ENCODE measurements at places on chromosomes 12 and 14.

- DNase-seq: no peak
These were observed 69.8 kb downstream of the MAP1LC3B2 start for GRCh38 chr12:116628989-116629388.

DNA sequence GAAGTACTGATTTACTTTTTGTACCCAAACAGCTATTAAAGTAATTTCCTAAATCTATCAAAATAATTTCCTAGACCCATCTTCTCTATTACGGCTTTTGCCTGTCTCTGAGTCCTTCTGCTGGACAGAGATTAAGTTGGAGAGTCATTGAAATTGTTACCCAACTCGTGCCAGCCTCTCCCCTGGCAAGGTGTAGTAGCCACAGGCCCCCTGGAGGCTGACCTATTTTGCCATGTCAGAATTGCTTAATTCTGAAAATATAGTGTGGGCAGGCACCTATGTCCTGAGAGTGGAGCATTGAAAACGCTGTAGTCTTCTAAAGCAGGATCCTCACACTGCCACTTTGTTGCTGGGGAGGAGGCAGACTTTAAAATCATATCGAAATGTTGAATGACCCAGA is 308.2 kb downstream of the GLT1D1 start:
- no peak for DNase-seq

- DNase-seq: peak; percentile 70
These were observed 6.5 kb downstream of the NECAP1 start for GRCh38 chr12:8088574-8088973.

DNA sequence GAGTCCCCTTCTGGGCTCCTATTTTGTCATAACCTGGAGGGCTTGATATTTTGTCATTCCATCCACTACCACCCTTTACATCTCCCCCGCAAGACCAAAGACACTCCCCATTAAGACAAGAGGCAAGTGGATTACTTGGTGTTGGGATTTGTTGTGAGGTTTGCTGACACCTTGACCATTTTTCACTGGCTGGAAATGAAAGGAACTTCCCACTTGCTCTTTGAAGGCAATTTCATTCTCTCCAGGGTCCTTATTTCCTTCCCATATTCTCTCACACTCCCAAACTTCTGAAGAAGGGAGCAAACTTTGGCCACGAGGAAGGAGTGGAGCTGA is 14.9 kb downstream of the AGAP2 start:
- DNase-seq: no peak

DNA sequence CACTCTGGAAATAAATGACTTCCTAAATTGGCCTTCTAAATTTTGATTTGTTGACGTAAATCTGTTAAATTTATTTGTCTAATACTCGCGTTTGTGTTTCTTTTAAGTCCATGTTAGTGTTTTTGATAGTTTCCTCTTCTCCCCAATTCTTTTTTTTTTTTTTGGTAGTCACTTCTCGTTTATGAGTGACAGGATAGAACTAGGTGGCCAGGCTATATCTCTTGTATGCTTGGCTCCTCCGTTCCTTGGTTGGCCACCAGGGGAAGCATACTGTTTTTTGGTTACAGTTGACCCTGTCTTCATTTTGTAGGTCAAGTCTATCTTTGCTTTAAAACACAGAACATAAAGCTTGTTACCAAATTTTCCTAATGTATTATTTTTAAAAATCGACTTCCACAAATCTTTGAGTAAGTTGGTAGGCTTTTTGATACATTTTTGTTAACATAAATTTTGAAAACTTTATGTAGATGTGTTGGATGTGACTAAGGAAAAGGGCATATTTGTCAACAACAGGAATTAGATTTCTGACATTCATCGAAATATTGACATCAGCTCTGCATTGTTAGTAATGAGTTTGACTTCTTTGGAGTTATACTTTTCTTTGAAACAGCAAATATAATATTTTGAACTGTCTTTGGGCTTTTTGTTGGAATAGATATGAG is 2.2 kb downstream of the RCOR1 start:
- DNase-seq: peak; percentile 50

DNA sequence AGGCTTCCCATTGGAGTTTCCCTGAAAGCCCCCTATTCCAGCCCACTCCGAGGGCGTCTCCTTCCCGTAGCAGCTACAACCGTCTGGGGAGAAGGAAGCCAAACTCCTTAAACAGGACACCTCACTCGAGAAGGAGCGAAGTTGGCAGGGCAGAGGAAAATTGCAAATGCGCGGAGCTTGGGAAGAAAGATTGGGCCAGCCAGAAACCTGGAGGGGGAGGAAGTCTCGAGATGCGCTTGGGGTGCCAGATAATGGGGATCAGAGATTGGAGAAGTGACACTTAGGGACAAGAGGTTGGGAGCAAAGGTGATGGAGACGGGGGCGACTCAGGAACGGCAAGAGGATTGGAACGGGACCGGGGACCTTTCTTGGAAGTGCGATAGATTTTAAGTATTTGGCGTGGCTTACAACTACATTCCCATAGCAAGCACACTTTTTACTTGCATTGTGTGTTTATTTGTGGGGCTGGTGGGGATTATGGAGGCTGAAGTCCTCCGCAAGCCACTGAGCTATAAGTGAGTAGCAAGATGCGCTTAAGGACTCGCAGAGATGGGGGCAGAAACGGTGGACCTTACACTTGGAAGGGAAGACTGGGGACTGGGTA is 926 bp downstream of the HRK start:
- DNase-seq: no peak

GRCh38 chr12:6228535-6229223 is 28.5 kb downstream of the CD9 start:
- DNase-seq: no peak

GRCh38 chr12:108633534-108634248 is at the start of gene SELPLG:
SELPLG (minus strand) TSS chr12:108633894; CDS start chr12:108624307, 9,587 bp downstream.
- DNase-seq: peak; percentile 95

DNA sequence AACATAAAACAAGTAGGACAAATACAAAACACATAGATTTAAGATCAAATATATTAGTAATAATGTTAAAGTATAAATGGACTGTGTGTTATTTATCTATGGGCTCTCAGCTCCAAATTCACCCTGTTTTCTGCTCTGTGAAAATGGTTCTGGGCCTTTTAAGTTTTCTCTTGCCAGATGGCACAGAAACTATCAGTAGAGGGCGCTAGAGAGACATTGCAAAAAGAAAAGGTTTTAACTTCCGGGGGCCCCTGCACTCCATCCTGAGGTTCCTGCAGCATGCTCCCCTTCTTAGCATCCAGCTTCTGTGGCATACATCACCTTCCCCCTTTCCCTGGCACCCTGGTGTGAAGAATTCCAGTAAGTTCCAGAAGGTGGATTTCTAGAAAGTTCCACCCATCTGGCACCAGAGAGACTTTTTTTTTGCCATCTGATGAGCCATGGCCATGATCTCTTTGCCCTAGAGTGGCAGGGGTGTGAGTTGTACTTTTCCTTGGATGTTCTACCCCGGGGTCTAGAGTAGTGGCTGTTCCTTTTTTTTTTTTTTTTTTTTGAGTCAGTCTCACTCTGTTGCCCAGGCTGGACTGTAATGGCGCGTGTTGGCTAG is 29.3 kb downstream of the ZCRB1 start:
- DNase-seq: no peak

- no peak for DNase-seq
These were observed 768.3 kb upstream of the ATXN7L3B start for GRCh38 chr12:73769337-73769736.

- DNase-seq: no peak
These were observed 300.5 kb downstream of the GRIN2B start for GRCh38 chr12:13680916-13681315.

DNA sequence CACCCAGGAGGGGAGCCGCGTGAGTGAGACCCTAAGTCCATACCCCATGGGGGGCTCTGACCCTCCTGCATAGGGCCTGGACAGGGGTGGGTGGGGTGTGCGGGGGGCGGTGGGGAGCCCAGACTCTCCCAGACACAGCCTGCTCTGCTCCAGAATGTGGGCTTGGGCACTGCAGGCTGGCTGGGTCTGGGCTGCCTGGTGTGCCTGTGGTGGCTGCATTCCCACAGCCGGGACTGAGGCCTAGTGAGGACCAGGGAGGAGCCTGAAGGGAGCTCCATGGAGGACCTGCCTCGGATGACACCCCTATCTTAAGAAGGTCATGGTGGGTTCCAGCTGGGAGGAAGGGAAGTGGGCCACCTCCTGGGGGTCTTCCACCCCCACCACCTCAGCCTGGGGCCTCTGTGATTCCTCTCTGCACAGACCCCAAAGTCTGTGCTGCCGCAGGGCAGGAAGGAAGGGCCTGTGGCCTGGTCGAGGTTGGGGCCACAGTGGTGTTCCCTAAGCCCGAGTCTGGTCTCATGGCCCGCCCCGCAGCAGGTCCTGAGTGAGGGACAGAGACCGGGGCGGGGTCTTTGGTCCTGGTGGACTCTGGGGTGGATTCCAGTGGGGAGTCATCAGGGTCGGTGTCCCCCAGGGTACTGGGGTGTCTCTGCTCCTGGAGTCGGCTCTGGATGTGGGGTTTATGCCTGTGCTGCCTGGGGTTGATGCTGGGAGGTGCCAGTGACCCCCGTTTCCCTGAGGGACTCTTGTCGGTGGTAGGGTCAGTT is 392.3 kb downstream of the TMEM121 start:
- no peak for DNase-seq

DNA sequence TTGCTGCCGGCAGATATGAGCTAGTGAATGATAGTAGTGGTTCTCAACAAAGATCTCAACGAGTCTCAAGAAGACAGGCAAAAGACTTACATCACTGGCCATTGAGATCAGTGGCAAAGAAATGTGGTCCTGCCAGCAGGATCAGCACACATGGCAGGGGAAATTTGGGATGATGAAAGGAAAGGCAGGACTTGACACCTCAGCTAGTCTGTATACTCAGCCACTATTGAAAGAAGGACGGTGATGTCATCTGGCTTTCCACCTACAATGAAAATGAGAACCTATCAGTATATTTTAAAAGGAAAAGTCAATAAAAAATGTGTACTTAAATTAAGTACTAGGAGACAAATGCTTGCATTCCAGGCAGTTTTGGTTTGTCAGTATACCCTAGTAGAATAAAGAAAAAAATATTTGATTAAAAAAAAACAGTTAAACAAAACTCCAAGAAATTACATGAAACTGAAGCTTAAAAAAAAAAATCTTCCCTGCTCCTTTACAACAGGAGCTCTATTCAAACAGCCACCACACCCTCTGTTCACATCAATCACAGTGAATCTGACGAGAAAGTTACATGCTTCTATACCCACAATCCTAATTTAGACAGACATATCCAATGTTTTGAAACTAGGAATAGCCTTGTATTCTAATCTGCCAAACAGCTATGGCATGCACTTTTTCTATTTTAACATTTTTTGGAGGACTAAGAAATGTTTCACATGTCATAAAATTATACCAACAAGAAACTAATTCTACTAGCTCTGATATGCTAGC is 34.9 kb downstream of the RAD9B start:
- no peak for DNase-seq

GRCh38 chr14:102510616-102511520 is 1.3 kb upstream of the ANKRD9 start:
- no peak for DNase-seq

GRCh38 chr12:128204711-128205110 is 62.3 kb upstream of the TMEM132C start:
- DNase-seq: no peak

DNA sequence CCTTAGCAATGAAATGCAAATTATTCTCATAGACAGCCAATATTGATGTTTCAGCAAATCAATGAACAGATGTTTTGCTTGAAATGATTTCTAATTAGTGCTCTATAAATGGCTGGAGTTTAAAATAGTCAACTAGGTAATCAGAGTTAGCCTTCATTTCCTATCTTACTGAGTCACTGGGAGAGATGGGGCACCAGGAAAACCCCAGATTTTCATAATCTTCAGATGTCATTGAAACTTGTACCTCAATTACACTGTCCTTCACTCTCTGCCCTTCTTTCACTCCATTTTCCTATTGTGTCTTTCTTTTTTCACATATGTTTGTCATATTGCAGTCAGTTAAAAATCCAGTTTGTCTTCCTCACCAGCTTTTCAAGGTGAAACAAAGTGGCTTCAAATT is 92.7 kb downstream of the C12orf75 start:
- no peak for DNase-seq

- no peak for DNase-seq
These were observed 15.5 kb downstream of the E2F7 start for GRCh38 chr12:77049767-77050353.

- DNase-seq: no peak
These were observed 68.7 kb downstream of the PLEKHA5 start for GRCh38 chr12:19198272-19198671.

GRCh38 chr12:45336331-45336730 is 120.4 kb downstream of the ANO6 start:
- DNase-seq: no peak

- DNase-seq: no peak
These were observed 136.9 kb downstream of the SCARB1 start for GRCh38 chr12:124726596-124727263.

GRCh38 chr12:44063671-44064070 is 227.8 kb downstream of the TMEM117 start:
- DNase-seq: no peak

GRCh38 chr12:80272387-80272915 is 171.6 kb upstream of the PTPRQ start:
- no peak for DNase-seq

GRCh38 chr12:71755146-71755892 is 656 bp downstream of the RAB21 start:
- DNase-seq: peak; percentile 68

- no peak for DNase-seq
These were observed 688 bp upstream of the NECAP1 start for GRCh38 chr12:8081251-8081920.

DNA sequence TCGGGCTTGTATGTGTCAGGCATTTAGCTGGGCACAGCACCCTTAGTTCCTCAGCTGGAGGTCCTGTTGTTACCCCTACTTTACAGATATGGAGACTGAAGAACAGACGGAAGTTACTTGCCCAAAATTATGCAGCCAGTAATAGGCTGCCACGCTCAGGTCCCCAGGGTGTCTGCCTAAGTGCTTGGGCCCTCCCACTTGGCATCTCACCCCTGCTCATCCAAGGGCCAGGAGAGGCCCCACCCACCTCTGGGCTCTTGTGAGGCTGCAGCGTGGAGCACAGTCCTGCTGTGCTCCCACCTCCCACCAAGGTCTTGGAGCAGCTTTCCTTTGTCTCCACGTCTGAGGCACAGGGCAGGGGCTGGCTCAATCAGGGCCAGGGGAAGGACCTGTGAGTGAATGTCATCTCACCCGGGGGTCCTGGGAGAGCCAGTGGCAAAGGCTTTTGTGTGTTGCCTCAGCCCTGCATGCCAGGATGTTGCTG is 64.6 kb downstream of the BEGAIN start:
- DNase-seq: no peak

- DNase-seq: no peak
These were observed 67.3 kb downstream of the ZNF664 start for GRCh38 chr12:124040291-124040690.

DNA sequence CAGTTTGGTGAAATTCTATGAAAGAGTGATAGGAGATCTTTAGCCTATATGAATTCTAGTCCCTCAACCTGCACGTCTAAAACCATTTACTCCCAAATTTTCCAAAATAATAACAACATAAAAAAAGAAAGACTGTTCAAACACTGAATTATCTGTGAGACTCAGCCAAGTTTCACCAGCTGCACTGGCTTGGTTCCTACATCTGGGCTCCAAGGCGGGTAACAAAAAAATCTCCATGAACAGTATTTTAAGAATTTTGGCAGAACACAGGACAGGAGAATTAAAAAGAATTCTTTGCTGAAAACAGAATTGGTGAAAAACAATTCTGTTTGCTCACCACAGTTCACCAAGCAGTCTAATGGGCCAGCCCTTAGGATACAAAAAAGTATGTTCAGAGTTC is 536.8 kb upstream of the ATP2B1 start:
- no peak for DNase-seq

Measured in CD8-positive, alpha-beta memory T cell (primary cell).